Tibial nerve (tissue), 4 donors: ENCODE measurements at places on chromosomes 5 and 9. TPM values are rescaled to one million over a fixed set of nuclear protein-coding genes. Genes with fewer than 3 reads are reported as not detected.

FIBCD1 gene
- not detected for total RNA-seq

FOXD4 gene
- total RNA-seq, result not detected

DNA sequence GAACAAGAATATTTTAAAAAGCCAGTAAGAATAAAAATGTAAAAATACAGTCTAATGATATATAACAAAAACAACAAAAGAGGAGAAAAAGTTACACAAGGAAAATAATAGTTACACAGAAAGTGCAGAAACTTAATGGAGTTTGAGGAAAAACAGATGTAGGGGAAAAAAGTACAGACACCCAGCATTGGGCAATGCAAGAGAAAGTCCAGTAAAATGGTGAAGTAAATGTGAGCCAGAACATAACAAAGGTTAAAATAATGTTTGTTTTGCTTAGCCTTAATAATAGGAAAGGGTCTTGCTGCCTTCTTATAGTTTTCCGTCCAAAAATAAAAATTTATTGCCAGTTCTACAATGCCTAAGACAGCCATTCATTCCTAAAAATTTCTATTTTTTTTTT lies 364.2 kb downstream of the NNT start:
- no peaks in the 10 kb centered on the region for H3K4me1 ChIP-seq
- no peaks in the 10 kb centered on the region for H3K36me3 ChIP-seq
- no peak for DNase-seq
- no peak overlapping the region for H3K4me3 ChIP-seq
- H3K27ac ChIP-seq, result no peak overlapping the region

GRCh38 chr9:11204521-11204920 lies 591.7 kb upstream of the PTPRD start:
- H3K27me3 ChIP-seq, result no peaks in the 10 kb centered on the region
- no peak overlapping the region for H3K27ac ChIP-seq
- no peaks in the 10 kb centered on the region for H3K4me1 ChIP-seq
- DNase-seq, result no peak
- no peaks in the 10 kb centered on the region for H3K36me3 ChIP-seq

DNA sequence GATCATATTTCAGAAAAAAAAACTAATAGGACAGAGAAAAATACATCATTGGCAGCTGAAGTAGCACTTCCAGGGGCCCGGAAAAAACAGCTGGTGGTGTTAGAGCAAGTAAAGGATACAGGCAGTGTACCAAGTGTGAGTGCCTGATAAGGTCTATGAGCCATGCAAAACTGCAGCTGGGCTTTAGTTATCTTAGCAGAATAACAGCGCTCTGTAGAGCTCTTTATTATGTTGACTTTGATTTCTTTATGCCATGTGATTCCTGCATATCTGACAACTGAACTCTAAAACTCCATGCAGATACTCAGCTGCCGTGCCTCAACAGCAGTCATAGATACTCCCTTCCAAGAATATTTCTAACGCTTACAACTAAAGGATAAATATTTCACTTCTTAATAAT lies 119.5 kb downstream of the CAAP1 start:
- no peaks in the 10 kb centered on the region for H3K36me3 ChIP-seq
- H3K27me3 ChIP-seq, result no peaks in the 10 kb centered on the region
- H3K4me3 ChIP-seq, result no peak overlapping the region
- no peak for DNase-seq
- H3K4me1 ChIP-seq, result no peaks in the 10 kb centered on the region
